ENCODE measurements at places on chromosomes 2 and 18.

- H3K27me3 ChIP-seq = no peaks in the 10 kb centered on the region
- H3K4me3 ChIP-seq = no peak overlapping the region
- no peak for DNase-seq
Observed at GRCh38 chr2:44843641-44844310, 97.7 kb upstream of the SIX3 start.

GRCh38 chr2:98875081-98875728, 60.8 kb downstream of the CRACDL start:
- no peaks in the 10 kb centered on the region for H3K36me3 ChIP-seq
- H3K27ac ChIP-seq = no peak overlapping the region
- no peak for DNase-seq
- no peaks in the 10 kb centered on the region for H3K27me3 ChIP-seq
- no peak overlapping the region for H3K4me3 ChIP-seq

GRCh38 chr18:48767090-48767690, 183.6 kb downstream of the SMAD7 start:
- no peak for DNase-seq
- no peaks in the 10 kb centered on the region for H3K27me3 ChIP-seq
- no peak overlapping the region for H3K27ac ChIP-seq
- H3K4me3 ChIP-seq = no peak overlapping the region
- H3K36me3 ChIP-seq = no peaks in the 10 kb centered on the region
- no peaks in the 10 kb centered on the region for H3K4me1 ChIP-seq

GRCh38 chr2:6506361-6506794, 359.3 kb downstream of the CMPK2 start:
- no peaks in the 10 kb centered on the region for H3K4me1 ChIP-seq
- no peak for DNase-seq
- H3K27ac ChIP-seq = no peak overlapping the region
- no peaks in the 10 kb centered on the region for H3K27me3 ChIP-seq
- H3K4me3 ChIP-seq = no peak overlapping the region

DNA sequence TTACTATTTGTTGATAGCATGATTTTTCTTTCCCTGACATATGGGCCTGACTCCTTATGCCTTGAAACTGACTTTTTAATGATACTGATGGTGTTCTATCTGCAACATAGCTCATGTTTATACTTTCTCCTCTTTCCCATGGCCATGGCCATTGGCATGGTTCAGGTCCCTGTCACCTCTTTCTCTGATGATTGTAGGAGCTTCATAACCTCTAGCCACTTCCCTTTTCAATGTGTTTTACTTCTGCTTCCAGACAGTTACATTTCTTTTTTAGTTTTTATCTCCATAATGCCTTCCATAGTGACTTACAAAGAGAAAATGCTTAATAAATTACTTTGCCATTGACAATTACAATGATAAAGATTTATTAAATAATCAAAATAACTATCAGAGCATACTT, 177.9 kb upstream of the SETBP1 start:
- H3K27me3 ChIP-seq = no peaks in the 10 kb centered on the region
- H3K4me3 ChIP-seq = no peak overlapping the region
- no peak overlapping the region for H3K27ac ChIP-seq
- no peaks in the 10 kb centered on the region for H3K4me1 ChIP-seq
- H3K36me3 ChIP-seq = no peaks in the 10 kb centered on the region

- H3K36me3 ChIP-seq = no peaks in the 10 kb centered on the region
- no peak overlapping the region for H3K4me3 ChIP-seq
- DNase-seq = no peak
- H3K4me1 ChIP-seq = peaks cover 12% of the 10 kb centered on the region
Observed at GRCh38 chr18:23859466-23860336, 154.9 kb upstream of the TTC39C start.

DNA sequence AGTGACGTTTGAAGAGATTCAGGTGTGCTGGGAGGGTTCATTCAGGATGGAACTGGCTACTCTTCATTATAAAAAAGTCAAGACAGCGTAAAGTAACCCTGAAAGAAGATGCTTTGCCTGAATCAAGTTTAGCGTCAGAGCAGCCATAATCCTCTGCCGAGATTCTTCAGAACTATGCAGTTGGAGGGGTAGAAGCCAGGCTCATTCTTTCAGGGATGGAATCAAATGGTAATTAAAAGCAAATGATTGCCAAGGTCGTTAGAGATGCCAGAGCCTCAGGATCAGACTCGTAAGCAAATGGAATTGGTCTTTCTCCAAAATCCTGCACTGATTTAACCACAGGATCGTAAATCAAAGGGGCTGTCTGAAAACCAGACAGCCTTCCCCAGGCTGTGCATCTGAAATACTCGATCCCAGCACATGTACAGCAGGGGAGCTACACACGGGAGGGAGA, 21.9 kb downstream of the APCDD1 start:
- no peak for DNase-seq
- H3K27me3 ChIP-seq = no peaks in the 10 kb centered on the region
- no peaks in the 10 kb centered on the region for H3K4me1 ChIP-seq
- H3K27ac ChIP-seq = no peak overlapping the region
- no peak overlapping the region for H3K4me3 ChIP-seq

- DNase-seq = no peak
- H3K27ac ChIP-seq = no peak overlapping the region
- H3K36me3 ChIP-seq = no peaks in the 10 kb centered on the region
- H3K4me3 ChIP-seq = no peak overlapping the region
- H3K4me1 ChIP-seq = peaks cover 44% of the 10 kb centered on the region
Observed at GRCh38 chr2:195666113-195666712, 9.2 kb downstream of the SLC39A10 start.

- H3K36me3 ChIP-seq = no peaks in the 10 kb centered on the region
- no peaks in the 10 kb centered on the region for H3K27me3 ChIP-seq
- no peak overlapping the region for H3K4me3 ChIP-seq
- H3K27ac ChIP-seq = no peak overlapping the region
- H3K4me1 ChIP-seq = peaks cover 7% of the 10 kb centered on the region
Observed at GRCh38 chr2:158967731-158968395, 577 bp upstream of the TANC1 start.

- no peak for DNase-seq
- no peak overlapping the region for H3K4me3 ChIP-seq
- H3K4me1 ChIP-seq = no peaks in the 10 kb centered on the region
- no peaks in the 10 kb centered on the region for H3K27me3 ChIP-seq
- no peaks in the 10 kb centered on the region for H3K36me3 ChIP-seq
Observed at GRCh38 chr2:137987011-137987410, 22.7 kb downstream of the HNMT start.

- H3K27ac ChIP-seq = peak overlapping the region; percentile 72
- peaks cover 52% of the 10 kb centered on the region for H3K4me1 ChIP-seq
- H3K27me3 ChIP-seq = no peaks in the 10 kb centered on the region
- H3K4me3 ChIP-seq = peak overlapping the region; percentile 69
- peak; percentile 62 for DNase-seq
Observed at GRCh38 chr2:64654063-64654811, 524 bp upstream of the SERTAD2 start.

- H3K4me1 ChIP-seq = no peaks in the 10 kb centered on the region
- DNase-seq = no peak
- H3K27ac ChIP-seq = no peak overlapping the region
- H3K27me3 ChIP-seq = no peaks in the 10 kb centered on the region
- no peak overlapping the region for H3K4me3 ChIP-seq
Observed at GRCh38 chr2:158315803-158316414, 140.6 kb downstream of the CCDC148 start.

DNA sequence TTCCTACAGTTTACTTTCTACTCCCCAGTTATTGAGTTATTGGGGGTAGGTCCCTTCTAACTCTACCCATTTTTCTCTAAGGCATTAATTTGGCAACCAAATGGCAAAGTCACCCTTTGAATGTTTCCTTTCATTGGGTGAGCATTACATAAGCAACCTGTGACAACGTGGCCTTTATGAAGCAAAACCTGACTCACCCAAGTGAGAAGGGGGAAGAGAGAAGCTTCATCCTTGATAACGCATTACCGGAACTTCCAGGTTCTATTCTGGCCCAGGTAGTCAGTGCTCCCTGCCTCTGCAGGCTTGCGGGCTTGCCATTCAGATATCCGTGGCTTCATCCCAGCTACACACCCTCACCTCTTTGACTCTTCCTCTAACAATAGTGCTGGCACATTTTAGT, 39.1 kb upstream of the FAM124B start:
- no peaks in the 10 kb centered on the region for H3K4me1 ChIP-seq
- no peaks in the 10 kb centered on the region for H3K27me3 ChIP-seq
- DNase-seq = no peak
- no peak overlapping the region for H3K27ac ChIP-seq

GRCh38 chr18:37084912-37085311, 256.0 kb downstream of the KIAA1328 start:
- H3K4me1 ChIP-seq = no peaks in the 10 kb centered on the region
- no peaks in the 10 kb centered on the region for H3K27me3 ChIP-seq

GRCh38 chr2:100645695-100646429, 83.1 kb downstream of the PDCL3 start:
- DNase-seq = no peak
- peaks cover 56% of the 10 kb centered on the region for H3K4me1 ChIP-seq
- H3K36me3 ChIP-seq = no peaks in the 10 kb centered on the region
- no peaks in the 10 kb centered on the region for H3K27me3 ChIP-seq
- H3K27ac ChIP-seq = no peak overlapping the region

DNA sequence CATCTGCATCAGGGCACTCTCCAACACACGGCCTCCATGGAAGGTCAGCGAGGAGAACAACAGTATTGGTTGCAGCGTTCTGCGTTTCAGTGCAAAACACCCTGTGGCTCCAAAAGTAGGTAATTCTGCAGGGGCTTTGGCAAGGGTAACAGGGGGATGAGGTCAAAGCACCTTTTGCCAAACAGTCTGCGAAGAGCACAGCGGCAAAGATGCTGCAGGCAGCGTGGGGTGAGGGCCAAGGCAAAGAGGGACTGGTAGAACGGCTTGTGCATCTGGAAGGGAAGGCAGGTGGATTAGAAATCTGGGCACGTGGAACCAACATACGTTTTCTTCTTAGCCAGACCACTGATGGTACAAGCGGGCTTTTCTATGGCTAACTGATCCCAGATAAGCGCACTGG, 26.6 kb upstream of the GBX2 start:
- H3K4me3 ChIP-seq = no peak overlapping the region
- no peaks in the 10 kb centered on the region for H3K4me1 ChIP-seq
- H3K27ac ChIP-seq = no peak overlapping the region
- DNase-seq = no peak
- H3K27me3 ChIP-seq = no peaks in the 10 kb centered on the region
- no peaks in the 10 kb centered on the region for H3K36me3 ChIP-seq

GRCh38 chr2:174333372-174334277, 1.1 kb upstream of the SP9 start:
- H3K4me1 ChIP-seq = peaks cover 48% of the 10 kb centered on the region
- no peak overlapping the region for H3K27ac ChIP-seq
- peaks cover 89% of the 10 kb centered on the region for H3K27me3 ChIP-seq
- no peak overlapping the region for H3K4me3 ChIP-seq
- no peak for DNase-seq

DNA sequence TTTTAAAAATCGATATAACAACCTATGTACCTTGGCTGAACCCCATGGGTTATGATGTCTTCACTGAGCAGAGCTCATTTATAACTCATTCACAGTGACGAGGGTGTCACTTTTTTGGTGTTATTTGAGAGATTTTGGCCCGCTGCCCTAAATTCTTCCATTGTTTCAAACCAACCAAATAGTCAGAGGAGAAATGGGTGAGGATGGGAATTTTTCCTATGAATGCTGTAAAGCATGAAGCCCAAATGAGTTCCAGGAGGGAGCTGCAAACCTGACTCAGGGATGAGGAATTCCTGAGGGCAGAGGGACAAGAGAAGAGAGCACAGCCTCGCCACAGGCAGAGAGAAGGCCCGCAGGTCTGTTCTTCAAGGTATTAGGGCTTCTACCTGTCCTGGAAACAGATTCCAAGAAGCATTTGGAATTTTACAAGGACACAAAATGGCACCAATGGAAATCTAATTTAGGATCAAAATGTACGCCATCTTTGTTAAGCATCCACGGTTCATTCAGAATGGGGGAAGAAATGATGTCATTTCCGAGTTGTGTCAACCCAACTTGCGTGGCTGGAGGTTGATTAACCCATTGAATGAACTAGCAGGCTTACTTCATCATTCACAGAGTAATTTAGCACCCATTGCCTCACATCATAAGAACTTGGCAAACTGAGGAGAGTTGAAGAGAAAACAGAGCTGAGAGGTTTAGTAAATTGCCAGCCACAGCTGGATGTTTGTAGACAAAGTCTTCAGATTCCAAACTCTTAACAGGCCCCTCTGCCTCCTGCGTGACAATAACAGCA, 133.5 kb downstream of the LAMA3 start:
- no peak for DNase-seq
- no peaks in the 10 kb centered on the region for H3K27me3 ChIP-seq
- H3K4me1 ChIP-seq = no peaks in the 10 kb centered on the region
- H3K27ac ChIP-seq = no peak overlapping the region
- no peaks in the 10 kb centered on the region for H3K36me3 ChIP-seq

- no peaks in the 10 kb centered on the region for H3K27me3 ChIP-seq
- no peak overlapping the region for H3K4me3 ChIP-seq
- no peak overlapping the region for H3K27ac ChIP-seq
- H3K4me1 ChIP-seq = no peaks in the 10 kb centered on the region
- DNase-seq = no peak
Observed at GRCh38 chr2:165587335-165587938, 117.9 kb downstream of the CSRNP3 start.

GRCh38 chr2:132515010-132515409, 98.4 kb downstream of the GPR39 start:
- H3K4me3 ChIP-seq = no peak overlapping the region
- H3K27me3 ChIP-seq = no peaks in the 10 kb centered on the region
- no peaks in the 10 kb centered on the region for H3K4me1 ChIP-seq

DNA sequence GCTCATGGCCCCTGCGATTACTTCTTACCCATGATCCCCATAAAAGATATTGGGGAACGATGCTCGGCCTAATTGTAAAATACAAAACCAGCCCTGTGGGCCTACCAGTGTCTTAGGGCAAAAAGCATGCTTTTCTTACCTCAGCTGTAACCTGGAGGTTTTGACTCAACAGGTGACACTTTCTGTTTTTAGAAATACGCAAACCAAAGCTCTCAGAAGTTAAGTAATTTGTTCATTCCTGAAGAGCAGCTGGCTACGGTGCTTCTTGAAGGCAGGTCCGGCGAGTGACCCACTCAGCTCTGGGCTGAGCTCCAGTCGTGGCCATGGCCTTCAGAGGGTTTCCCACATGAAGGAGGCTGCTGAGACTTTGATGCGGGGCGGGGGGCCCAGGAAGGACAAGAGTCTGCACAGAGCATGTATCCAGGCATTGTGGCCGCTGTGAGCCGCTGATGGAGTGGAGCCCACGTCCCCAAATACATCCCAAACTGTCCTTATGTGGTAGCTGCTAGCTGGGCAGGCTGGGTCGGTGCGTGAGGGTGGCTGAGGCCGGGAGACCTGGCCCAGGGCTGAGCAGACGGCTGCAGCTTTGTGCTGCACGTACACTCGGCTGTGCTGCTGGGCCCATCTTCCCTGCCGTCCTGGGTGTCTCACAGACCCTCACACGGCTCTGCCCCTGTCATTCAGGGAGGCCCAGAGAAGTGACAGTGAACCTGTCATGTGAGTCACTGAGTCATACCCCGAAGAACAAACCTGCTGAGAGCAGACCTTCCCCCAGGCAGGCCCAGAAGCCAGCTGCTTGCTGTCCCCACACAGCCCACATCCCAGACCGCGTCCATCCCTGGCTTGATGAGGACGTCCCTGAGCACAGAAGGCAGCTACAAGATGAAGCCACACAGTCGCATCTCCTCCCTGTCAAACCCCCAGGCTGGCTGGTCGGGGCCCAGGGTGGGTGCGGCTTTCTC, 34.1 kb downstream of the ITGB1BP1 start:
- DNase-seq = no peak
- no peak overlapping the region for H3K27ac ChIP-seq
- H3K36me3 ChIP-seq = no peaks in the 10 kb centered on the region
- H3K4me3 ChIP-seq = no peak overlapping the region
- no peaks in the 10 kb centered on the region for H3K27me3 ChIP-seq
- no peaks in the 10 kb centered on the region for H3K4me1 ChIP-seq

- no peak overlapping the region for H3K27ac ChIP-seq
- H3K27me3 ChIP-seq = no peaks in the 10 kb centered on the region
- no peaks in the 10 kb centered on the region for H3K36me3 ChIP-seq
- H3K4me3 ChIP-seq = no peak overlapping the region
Observed at GRCh38 chr2:130307850-130308249, 34.8 kb upstream of the IMP4 start.

Measured in CD8-positive, alpha-beta memory T cell (primary cell).